Activated naive CD8-positive, alpha-beta T cell treated with anti-CD3 and anti-CD28 coated beads, Interleukin-2, amount 10 ng/mL, durations not matched to agents 7 days and 5 days (primary cell): ENCODE measurements at places on chromosomes 16 and 17. TPM values are rescaled to one million over a fixed set of nuclear protein-coding genes. Genes with fewer than 3 reads are reported as not detected.

OSBPL7 gene
- total RNA-seq: 50.8 TPM

GRCh38 chr17:49968405-49969133, 421 bp upstream of the DLX4 start:
- H3K27ac ChIP-seq: peak overlapping the region; percentile 63
- peak overlapping the region; percentile 85 for H3K4me3 ChIP-seq
- peaks cover 88% of the 10 kb centered on the region for H3K27me3 ChIP-seq
- no peaks in the 10 kb centered on the region for H3K36me3 ChIP-seq

SUPT4H1 gene
- 70.2 TPM for total RNA-seq

CES3 gene
- 8.3 TPM for total RNA-seq

WNK4 gene
- 0.43 TPM for total RNA-seq

GRCh38 chr16:65071433-65072311, 50.2 kb downstream of the CDH11 start:
- no peak overlapping the region for H3K27ac ChIP-seq
- H3K27me3 ChIP-seq: no peaks in the 10 kb centered on the region
- H3K4me1 ChIP-seq: no peaks in the 10 kb centered on the region
- H3K4me3 ChIP-seq: no peak overlapping the region

KRT14 gene
- total RNA-seq: not detected

DNA sequence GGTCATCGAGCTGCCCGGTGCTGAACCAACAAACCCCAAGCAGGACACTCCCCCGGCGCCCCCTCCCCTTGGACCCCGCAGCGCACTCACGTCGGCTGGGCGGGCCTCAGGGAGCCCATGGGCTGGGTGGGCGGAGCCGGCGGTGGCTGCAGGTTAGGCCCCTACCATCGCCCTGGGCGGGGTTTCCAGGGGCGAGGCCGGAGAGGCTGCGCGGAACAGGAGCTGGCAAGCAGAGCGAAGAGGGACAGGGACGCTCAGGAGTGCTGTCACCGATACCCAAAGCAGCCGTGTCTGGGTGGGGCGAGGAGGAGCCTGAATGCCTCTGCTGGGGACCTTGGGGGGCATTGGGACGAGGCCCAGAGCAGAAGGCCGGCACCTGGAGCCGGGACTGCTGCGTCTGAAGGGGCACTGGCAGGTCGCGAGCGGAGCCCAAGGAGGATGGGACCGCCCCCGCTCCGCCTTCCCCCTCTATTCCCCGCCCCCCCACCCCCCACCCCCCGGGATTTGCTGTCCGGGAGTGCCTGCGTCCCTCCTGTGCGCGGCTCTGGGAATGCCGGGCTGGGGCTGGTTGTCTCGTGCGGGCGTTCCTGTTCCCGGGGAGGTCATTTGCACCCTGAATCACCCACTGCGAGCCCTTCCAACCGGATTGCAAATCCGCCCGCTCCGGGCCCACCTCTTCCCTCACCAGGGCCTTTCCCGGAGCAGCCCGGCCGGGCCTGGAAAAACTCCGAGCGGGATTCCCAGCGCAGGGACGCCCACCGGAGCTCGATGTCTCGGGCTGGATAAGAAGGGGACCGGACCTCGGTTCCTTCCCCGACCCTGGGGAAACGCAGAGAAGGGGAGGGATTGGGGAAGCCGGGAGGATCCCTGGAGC, 902 bp downstream of the ARHGAP27 start:
- H3K27ac ChIP-seq: peak overlapping the region; percentile 90
- H3K27me3 ChIP-seq: no peaks in the 10 kb centered on the region
- H3K4me1 ChIP-seq: peaks cover 18% of the 10 kb centered on the region

CEMP1 gene
- total RNA-seq: 1.1 TPM

DNA sequence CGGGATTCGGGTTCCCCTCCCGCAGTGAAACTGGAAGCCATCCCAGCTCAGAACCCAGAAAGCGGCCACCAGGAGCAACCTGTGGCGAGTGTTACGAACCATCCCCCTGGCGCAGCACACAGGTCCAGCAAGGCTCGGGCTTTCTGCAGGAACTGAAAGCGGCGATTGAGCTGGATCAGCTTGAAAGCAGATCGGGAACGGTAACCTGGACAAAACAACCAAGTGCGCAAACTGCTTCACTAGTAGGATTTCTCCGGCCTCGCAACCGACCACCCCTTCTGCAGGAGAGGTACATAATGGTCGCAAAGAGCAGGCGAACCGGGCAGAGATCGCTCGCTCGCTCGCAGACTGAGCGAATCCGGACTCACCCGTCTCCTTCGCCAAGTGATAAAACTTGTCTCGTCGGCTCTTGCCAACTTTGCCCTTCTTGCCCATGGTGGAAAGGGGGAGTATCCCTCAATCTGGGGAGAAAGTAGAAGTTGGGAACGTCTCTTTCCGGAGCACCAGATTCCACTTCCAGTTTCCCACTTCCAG, 696 bp upstream of the PSMC5 start:
- DNase-seq: no peak
- peak overlapping the region; percentile 94 for H3K27ac ChIP-seq
- peak overlapping the region; percentile 91 for H3K4me3 ChIP-seq
- no peaks in the 10 kb centered on the region for H3K27me3 ChIP-seq
- peaks cover 48% of the 10 kb centered on the region for H3K36me3 ChIP-seq

PPY gene
- total RNA-seq: not detected

DNA sequence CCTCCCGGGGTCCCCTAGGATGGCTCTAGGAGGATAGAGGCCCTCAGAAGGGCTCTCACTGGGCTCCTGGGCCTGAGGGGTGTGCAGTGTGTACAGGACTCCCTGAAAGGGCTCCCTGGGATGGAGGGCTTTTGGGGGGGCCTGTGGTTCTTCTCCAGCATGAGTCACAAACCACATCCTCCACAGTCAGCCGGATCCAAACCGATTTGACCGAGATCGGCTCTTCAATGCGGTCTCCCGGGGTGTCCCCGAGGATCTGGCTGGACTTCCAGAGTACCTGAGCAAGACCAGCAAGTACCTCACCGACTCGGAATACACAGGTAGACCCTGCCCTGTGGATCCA, 4.5 kb downstream of the TRPV2 start:
- H3K4me1 ChIP-seq: peaks cover 29% of the 10 kb centered on the region
- no peaks in the 10 kb centered on the region for H3K27me3 ChIP-seq
- no peak overlapping the region for H3K27ac ChIP-seq
- H3K36me3 ChIP-seq: peaks cover 28% of the 10 kb centered on the region
- peak overlapping the region; percentile 73 for H3K4me3 ChIP-seq

DNA sequence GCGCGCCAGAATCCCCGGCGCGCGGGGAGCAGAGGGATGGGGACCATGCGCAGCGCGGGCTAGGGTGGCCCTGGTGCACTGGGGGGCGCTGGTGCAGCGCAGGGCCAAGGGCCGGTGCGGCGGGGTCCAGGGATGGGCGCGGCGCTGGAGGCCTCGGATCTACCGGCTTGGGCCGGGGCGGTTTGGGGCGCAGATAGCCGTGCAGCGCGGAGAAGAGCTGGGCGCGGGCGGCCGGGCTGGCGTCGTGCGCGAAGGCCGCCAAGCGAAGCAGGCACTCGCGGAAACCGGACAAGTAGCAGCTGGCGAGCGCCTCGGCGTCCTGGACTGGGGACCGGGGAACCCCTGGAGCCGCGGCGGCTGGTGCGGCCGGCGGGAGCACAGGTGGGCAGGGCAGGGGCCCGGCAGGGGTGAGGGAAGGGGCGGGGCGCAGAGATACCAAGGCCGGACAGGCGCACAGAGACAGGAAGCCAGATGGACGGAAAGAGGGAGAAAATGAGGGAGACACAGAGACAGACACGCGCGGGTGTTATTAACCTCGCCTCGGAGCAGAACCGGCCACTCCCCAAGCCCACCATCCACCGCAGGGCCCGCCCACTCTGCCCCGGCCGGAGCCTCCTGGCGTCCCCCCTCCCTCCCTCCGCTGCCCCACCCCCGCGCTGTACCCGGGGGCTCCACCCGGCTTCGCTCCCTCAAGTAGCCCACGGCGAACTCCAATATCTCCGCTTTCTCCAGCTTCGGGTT, 2.1 kb downstream of the HES7 start:
- DNase-seq: peak; percentile 82
- H3K27ac ChIP-seq: no peak overlapping the region
- peaks cover 65% of the 10 kb centered on the region for H3K4me1 ChIP-seq

GRCh38 chr16:2532494-2533141, 1.4 kb upstream of the CEMP1 start:
- peak overlapping the region; percentile 100 for H3K27ac ChIP-seq
- peak overlapping the region; percentile 96 for H3K4me3 ChIP-seq
- H3K36me3 ChIP-seq: no peaks in the 10 kb centered on the region
- H3K27me3 ChIP-seq: no peaks in the 10 kb centered on the region
- peak; percentile 70 for DNase-seq

DNA sequence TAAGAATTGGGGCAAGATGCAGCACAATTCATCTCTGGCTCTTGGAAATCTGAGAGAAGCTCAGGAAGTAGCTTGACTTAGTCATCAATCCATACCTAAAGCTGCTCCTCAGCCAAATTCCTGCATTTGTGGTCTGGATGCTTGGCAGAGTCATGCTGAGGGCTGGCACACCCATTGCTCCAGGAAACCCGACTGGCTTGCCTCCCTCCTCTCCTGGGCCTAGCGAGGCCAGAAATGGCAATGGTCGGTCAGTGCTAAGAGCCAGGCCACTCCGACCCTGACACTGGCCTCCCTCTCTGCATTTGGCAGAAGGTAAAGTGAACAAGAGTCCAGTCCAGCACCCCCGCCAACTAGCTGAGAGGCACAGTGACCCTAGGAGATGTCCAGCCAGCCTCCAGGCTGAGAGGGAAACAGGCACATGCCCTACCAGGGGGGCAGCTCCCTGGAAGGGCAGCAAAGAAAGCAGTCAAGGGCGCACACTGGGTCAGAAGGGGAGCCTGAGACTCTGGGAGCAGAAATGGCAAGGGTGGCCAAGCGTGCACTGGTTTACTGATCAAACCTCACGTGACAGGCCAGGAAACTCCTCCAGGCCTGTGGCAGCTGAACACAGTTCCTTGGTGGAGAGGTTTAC, 10.0 kb downstream of the POLDIP2 start:
- DNase-seq: no peak
- no peaks in the 10 kb centered on the region for H3K27me3 ChIP-seq

GRCh38 chr17:68579194-68579927, 21.8 kb downstream of the FAM20A start:
- DNase-seq: no peak
- no peaks in the 10 kb centered on the region for H3K36me3 ChIP-seq
- H3K4me3 ChIP-seq: no peak overlapping the region
- peaks cover 5% of the 10 kb centered on the region for H3K27me3 ChIP-seq
- H3K27ac ChIP-seq: no peak overlapping the region

DNA sequence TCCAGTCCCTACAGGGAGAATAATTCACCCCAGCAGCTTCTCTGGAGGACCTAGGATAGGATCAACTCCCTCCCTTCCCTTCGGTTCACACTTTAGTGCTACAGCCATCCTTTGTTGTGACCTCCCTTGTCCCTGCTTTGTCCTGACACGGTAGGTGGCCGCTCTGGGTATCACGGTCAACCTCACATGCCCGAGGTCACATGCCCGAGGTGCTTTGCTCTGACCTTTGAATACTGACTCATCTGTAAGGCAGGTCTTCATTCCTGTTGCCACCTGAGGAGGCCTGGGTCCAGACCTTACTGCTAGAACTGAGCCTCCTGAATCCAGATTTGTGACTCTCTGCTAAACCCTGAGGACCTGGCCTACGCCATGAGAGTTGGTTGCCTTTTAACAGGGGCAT, 19.7 kb downstream of the ALKBH5 start:
- peaks cover 12% of the 10 kb centered on the region for H3K4me1 ChIP-seq
- no peak overlapping the region for H3K27ac ChIP-seq
- H3K36me3 ChIP-seq: peaks cover 6% of the 10 kb centered on the region
- no peak for DNase-seq
